ENCODE measurements at places on chromosomes 1 and 21.

GRCh38 chr1:63423649-63424048, 56.2 kb downstream of the ALG6 start:
- H3K27me3 ChIP-seq, result no peaks in the 10 kb centered on the region
- no peaks in the 10 kb centered on the region for H3K4me1 ChIP-seq
- H3K27ac ChIP-seq, result no peak overlapping the region
- DNase-seq, result no peak

GRCh38 chr1:221567859-221568507, 173.9 kb downstream of the DUSP10 start:
- no peaks in the 10 kb centered on the region for H3K27me3 ChIP-seq
- no peaks in the 10 kb centered on the region for H3K4me1 ChIP-seq
- H3K27ac ChIP-seq, result no peak overlapping the region
- H3K4me3 ChIP-seq, result no peak overlapping the region
- no peaks in the 10 kb centered on the region for H3K36me3 ChIP-seq

DNA sequence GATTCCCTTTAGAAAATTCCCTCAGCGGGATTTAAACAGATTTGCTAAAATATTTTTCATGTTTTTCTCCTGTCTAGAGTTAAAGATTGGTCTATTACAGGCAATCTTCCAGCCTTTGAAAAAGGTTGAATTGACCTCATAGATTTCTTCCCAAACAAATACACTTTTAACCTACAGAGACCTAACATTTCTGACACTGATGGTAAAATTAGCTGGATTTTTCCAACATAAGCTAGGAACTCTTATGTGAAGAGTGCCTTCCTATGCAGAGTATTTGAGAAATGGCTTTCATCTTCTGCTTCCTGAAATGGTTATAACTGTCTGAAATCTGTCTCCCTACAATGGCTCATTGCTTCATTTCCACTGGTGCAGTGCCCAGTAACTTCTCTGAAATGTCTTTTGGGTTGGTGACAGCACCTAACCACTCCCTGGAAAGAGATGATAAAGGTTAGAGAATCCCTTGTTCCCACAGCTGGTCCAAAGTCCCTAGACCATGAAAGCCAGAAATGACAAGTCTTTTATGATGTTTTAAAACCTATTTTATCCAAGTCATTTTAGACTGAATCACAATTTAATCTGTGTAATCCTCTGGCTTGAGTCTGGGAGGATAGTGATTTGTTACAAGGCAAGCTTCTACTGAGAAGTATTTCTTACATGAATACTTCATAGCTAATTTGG, 269.4 kb downstream of the BACH1 start:
- H3K27me3 ChIP-seq, result no peaks in the 10 kb centered on the region
- H3K4me1 ChIP-seq, result no peaks in the 10 kb centered on the region
- H3K27ac ChIP-seq, result no peak overlapping the region
- no peak overlapping the region for H3K4me3 ChIP-seq

DNA sequence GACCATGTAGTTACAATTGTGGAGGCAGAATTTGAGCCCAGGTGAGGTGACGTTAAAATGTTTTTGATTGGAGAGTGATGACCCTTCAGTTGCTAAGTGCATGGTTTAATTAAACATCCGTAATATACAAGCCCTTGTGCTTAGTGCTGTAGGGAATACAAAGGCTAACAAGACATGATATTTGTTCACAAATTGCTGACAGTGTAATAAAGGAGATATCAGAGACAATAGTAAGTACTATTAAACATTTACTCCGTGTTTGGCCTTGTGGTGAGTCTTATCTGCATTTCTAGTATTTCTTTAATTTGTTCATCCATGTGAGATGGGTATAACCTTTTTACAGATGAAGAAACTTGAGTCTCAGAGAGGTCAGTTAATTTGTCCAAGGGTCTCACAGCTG, 37.9 kb downstream of the RLF start:
- peaks cover 10% of the 10 kb centered on the region for H3K36me3 ChIP-seq
- no peaks in the 10 kb centered on the region for H3K4me1 ChIP-seq
- no peak overlapping the region for H3K4me3 ChIP-seq
- DNase-seq, result no peak
- no peak overlapping the region for H3K27ac ChIP-seq

DNA sequence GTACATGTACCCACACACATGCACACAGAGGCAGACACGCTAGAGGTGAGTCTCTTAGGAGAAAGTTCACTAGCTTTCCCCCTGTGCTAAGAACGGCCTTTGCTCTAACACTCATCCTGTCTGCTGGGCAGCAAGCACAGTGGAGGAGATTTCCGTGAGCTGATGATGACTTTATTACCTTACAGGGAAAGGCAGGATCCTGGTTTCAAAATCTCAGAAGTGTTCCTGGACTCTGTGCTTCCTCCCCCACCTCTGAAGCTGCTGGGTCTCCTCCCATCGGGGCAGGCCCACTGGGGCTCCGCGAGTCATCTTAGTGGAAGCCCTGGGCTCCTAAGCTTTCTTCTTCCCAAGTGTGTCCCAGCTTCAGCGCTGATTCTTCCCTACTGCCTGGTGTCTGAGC, 2.7 kb downstream of the FAM3B start:
- no peak overlapping the region for H3K4me3 ChIP-seq
- no peak for DNase-seq
- H3K4me1 ChIP-seq, result no peaks in the 10 kb centered on the region

DNA sequence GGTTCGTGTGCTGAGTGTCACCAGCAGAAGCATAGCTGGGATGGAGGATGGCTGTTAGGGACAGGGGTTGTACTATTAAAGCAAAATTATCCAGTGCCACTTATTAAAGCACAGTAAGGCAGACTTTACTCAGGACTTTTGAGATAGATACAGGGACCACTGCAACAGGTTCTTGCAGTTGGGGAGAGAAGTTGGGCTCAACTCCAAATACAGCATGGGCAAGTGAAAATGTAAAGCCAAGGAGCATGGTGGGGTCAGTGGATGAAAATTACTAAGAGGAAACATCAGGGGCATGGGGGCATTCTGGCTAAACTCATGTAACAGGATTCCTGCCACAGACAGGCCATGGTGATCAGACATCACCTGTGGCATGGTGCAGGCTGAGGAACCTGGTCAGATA, 15.0 kb upstream of the REN start:
- H3K36me3 ChIP-seq, result no peaks in the 10 kb centered on the region
- no peaks in the 10 kb centered on the region for H3K4me1 ChIP-seq
- H3K4me3 ChIP-seq, result no peak overlapping the region
- H3K27ac ChIP-seq, result no peak overlapping the region
- no peak for DNase-seq
- no peaks in the 10 kb centered on the region for H3K27me3 ChIP-seq

- H3K27ac ChIP-seq, result no peak overlapping the region
- H3K4me3 ChIP-seq, result no peak overlapping the region
- H3K27me3 ChIP-seq, result no peaks in the 10 kb centered on the region
- H3K36me3 ChIP-seq, result no peaks in the 10 kb centered on the region
- no peak for DNase-seq
Observed at GRCh38 chr1:87794788-87795614, 466.3 kb downstream of the LMO4 start.

- no peaks in the 10 kb centered on the region for H3K4me1 ChIP-seq
- H3K4me3 ChIP-seq, result no peak overlapping the region
- H3K27me3 ChIP-seq, result no peaks in the 10 kb centered on the region
- H3K36me3 ChIP-seq, result no peaks in the 10 kb centered on the region
- DNase-seq, result no peak
Observed at GRCh38 chr1:243459059-243459458, 203.2 kb downstream of the SDCCAG8 start.

DNA sequence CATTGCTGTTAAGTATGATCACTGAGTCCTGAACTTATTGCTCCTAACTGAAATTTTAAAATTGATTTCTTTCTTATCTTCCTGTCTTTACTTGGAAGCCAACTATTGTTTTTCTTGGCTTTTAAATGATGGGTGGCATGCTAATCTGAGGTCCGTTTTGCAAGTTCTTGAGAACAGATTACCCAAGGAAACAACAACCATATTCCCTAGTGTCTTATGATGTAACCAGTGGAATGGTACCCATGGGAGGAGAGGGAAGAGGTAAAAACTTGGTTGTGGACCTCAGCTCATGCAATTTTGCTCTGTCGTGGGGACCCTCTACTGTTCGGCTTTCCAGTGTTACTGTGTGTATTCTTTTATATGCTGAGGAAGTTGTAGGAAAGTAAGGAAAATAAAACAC, 454.8 kb upstream of the ADAMTS5 start:
- H3K4me3 ChIP-seq, result no peak overlapping the region
- H3K27ac ChIP-seq, result no peak overlapping the region
- H3K36me3 ChIP-seq, result no peaks in the 10 kb centered on the region
- no peaks in the 10 kb centered on the region for H3K27me3 ChIP-seq
- DNase-seq, result no peak
- no peaks in the 10 kb centered on the region for H3K4me1 ChIP-seq

All from naive thymus-derived CD4-positive, alpha-beta T cell (primary cell).